AML-193 (cell line): ENCODE measurements at places on chromosomes 2 and 18.

- DNase-seq, result no peak
Measured at GRCh38 chr2:176832086-176832485, 380.5 kb upstream of the HNRNPA3 start.

DNA sequence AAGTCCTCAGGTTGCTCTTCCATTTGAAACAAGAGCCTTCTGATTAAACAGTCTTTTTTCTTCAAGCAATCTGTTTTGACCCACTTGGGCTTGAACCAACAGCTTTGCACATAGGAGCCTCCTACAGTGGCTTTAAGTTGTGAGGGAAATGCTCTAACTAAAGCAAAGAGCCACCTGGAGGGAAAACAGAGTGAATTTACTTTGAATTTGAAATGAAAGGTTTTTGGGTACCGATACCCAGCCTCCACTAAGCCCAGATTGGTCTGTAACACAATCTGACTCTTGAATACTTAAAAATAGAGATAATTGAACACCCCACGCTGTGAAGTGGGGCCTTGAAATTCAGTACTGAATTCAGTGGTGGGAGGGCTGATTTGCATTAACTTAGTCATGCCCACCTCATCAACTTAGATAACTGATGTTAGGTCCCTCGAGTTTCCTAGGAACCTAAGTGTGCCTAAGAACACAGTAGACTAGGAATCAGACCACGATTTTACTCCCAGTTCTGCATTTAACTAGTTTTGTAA lies 56.3 kb upstream of the ACVR1C start:
- no peak for DNase-seq

DNA sequence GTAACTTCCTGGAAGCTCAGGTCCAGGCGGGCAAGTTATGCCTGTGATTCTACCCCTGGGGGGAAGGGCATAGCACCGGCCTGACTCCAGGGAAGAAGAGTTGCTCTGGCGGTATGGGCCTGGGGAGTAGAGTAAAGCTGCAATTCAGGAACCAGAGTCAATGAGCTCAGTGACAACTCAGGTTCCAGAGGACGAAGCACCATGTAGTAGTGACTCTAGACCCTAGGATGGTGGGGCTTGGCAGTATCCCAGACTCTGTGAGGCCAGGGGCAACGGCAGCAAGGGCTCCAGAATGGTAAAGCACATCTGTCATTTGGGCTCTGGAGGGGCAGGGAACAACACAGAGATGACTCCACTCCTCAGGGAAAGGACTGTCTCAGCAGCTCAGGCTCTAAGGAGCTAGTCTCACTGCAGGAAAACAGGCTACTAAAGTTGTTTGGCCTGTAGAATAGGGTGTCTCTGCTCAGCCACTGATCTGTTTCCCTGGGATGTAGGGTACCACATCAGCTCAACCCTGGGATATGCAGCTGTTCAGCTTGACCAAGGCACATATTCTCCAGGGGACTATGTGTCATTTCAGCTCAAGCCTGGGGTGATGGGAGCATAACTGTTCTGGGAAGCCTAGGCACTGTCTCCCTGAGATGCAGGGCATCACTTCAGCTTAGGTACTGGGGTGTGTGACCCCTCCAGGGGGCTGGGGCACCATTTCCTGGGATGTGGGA lies 36.2 kb upstream of the RHOB start:
- DNase-seq, result no peak

- DNase-seq, result no peak
Measured at GRCh38 chr18:22796113-22796512, 137.0 kb upstream of the RBBP8 start.

- DNase-seq, result peak; percentile 91
Measured at GRCh38 chr2:102291319-102292075, 19.9 kb upstream of the IL1RL1 start.

- no peak for DNase-seq
Measured at GRCh38 chr2:86280191-86280667, 57.2 kb downstream of the REEP1 start.

DNA sequence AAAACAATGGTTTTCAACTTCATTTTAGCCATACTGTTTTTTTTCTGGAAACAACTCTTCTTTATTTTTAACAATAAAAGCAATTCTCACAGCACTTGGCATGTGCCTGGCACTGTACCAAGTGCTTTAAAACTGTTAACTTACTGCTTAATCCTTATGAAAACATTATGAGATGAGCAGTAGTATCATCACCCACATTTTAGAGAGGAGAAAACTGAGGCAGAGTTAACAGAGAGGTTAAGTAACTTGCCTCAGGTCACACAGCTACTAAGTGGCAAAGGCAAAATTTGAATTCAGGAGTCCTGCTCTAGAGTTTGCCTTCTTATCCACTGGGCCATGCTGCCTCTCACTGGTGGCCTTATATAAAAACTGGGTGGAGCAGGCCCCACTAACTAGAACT lies 23.2 kb downstream of the CTIF start:
- no peak for DNase-seq

DNA sequence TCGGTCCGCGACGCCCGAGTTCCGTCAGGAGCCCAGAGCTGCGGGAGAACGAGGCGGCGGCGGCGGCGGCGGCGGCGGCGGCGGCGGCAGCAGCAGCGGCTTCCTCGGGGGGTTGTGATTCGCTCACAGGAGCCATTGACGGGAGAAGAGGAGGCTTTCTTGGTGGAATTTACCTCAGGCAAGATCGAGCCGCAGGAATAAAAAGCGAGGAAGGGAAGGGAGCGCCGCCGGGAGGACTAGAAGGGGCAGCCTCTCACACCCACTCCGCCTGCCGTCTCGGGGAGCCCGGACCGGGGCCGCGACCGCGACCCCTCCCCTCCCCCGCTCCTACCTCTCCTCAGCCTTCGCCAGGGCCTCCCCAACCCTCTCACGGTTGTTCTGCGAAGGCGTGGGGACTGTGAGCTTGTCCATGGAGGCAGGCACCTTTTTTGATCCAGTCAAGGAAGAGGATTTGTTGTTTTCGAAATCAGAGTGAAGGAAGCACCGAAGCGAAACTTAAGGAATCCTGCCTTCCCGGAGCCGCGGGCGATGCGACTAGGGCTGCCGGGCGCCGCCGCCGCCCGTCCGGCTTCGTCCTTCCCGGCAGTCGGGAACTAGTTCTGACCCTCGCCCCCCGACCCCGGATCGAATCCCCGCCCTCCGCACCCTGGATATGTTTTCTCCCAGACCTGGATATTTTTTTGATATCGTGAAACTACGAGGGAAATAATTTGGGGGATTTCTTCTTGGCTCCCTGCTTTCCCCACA lies 506 bp downstream of the BMPR2 start:
- no peak for DNase-seq

DNA sequence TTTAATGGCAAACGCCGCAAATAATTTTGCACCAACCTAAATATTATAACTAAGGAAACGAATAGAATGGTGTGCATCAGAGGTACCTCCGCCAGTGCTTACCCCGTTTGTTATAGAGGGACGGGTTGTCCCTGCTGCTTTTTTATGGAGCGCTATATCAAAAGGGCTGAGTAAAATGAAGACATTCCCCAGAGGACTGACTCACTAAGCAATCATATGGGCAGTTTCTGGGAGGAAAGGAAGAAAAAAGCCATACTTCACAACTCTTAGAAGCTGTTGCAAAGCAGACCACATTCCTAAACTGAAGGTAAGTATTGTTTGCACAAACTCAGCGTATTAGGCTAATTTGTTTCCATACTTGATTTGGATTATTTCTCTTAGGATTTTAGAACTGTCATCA lies 12.9 kb downstream of the ID2 start:
- DNase-seq, result no peak

DNA sequence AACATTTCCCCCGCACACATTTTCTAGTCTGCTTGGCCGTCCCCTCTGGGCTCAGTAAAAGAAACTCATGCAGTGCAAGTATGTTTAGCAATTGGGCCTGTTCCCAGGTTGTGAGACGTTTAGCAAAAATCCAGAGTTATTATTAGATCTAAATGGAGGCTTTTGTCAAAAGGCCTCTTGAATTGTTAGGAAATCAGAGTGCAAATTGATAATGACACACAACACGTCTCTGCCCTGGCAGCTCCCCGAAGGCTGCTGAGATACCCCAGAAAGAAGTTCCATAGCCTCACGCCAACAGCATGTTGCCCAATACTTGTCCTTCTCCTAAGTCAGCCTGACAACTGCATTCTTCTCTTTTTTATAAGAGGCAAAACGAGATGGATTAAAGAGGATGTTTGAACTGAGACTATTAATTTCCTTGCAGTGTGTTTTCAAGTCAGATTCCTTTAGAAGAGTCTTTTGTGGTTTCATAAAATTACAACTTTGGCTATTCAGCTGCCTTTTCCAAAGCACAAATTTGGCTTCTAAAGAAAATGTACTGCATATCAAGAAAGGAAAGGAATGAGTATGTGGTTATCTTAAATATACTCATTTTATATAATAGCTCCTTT lies 202.2 kb downstream of the TRIB2 start:
- DNase-seq, result no peak
